CD8-positive, alpha-beta memory T cell (primary cell): ENCODE measurements at places on chromosomes 7 and 10.
A peak's percentile ranks its signal among the peaks of the same experiment; 100 is the strongest.

DNA sequence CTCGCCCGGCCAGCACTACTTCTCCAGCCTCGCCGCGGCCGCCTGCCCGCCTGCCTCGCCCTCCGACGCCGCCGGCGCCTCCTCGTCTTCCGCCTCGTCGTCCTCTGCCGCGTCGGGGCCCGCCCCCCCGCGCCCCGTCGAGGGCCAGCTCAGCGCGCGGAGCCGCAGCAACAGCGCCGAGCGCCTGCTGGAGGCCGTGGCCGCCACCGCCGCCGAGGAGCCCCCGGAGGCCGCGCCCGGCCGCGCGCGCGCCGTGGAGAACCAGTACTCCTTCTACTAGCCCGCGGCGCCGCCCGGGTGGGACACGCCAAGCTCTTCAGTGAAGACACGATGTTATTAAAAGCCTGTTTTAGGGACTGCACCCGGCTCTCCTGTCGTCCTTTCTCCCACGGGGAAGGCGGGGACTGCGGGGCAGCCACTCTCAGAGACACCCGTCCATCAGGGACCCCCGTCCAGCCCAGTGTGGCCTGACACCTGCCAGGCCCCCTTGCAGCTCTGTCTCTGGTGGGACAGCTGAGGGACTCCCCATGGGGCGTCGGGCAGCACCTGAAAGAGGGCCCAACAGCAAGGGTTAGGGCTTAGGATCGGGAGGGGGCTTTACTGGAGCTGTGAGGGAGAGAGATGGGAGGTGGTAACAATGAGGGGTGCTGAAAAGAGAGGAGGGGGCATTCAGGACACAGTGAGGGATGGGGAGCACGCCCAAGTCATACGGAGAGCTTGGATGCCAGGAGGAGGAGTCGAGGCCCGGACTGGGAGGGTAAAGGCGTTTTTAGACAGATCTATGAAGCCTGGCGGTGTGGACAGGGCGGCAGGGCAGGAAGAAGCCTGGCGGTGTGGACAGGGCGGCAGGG lies 34.7 kb downstream of the SPDYE6 start:
- DNase-seq: no peak

GRCh38 chr7:55157764-55158105 lies 138.9 kb downstream of the EGFR start:
- DNase-seq: no peak

- DNase-seq: no peak
Measured at GRCh38 chr7:38291117-38291647, 17.7 kb upstream of the TARP start.

- no peak for DNase-seq
Measured at GRCh38 chr10:116849248-116850057, at the start of gene ENO4. ENO4 (plus strand) TSS chr10:116849499; CDS start chr10:116849567, 68 bp downstream.

GRCh38 chr7:40899151-40899550 lies 764.3 kb downstream of the SUGCT start:
- no peak for DNase-seq

DNA sequence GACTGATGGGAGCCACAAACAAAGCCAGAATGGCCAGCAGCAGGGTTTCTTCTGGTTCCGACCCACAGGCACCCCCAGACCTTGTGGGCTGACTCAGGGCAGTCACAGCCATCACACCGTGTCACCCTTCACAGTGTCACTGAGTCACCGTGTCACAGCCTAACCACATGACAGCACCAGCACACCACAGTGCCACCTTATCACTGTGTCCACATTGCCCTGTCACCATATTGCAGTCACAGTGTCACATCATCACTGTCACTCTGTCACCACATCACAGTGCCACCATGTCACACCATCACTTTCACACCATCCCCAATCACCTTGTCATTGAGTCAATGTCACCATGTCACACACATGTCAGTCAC lies 77.0 kb downstream of the OAT start:
- peak; percentile 27 for DNase-seq

- no peak for DNase-seq
Measured at GRCh38 chr7:11748884-11749283, 83.1 kb downstream of the THSD7A start.
